ENCODE measurements at places on chromosomes 4 and X.

- DNase-seq = no peak
Observed at GRCh38 chr4:73648478-73648877, 28.2 kb upstream of the RASSF6 start.

DNA sequence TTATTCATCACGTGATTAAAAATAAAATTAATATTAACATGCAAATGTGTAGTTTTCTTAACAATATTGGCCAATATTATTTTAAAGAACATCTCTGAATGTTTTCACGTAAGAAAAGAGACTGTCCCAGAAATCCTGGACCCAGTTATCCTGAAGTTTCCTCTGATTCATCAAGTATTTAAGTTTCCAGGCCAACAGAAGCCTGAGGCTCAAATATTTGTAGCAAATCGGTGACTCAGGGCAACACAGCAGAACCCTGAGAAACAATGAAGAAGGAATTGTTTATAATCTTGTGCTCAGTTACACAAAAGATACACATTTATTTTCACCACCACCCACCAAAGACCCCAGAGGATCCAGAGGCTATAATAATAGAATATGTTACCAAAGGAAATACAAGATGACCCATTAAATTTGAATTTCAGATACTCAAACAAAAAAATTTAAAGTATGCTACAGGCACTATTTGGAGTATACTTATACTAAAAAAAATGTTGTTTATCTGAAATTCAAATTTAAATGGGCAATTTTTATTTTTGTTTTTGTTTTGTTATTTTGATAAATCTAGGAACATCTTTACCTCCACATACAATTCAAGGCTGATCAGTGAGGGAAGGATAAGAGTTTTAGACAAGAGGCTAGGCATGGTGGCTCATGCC, 33.9 kb upstream of the SLC7A11 start:
- DNase-seq = no peak

DNA sequence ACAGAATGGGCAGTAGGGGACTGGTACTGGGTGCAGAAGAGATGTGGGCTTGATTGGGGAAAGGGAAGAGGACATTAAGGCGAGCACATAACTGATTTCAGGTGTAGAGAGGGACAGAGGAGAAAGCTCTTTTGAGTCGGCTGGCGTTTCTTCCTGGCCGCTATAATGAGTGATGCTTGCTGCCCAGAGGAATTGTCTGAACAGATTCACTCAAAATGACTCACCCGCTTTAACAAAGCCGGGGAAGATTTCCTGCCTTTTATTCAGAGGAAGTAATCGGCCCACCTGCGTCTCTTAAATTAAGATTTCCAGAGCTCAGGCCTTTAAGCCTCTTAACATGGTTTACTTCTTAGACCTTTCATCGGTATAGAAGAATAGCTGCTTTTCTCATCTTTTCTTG, 102.1 kb upstream of the AP1S2 start:
- DNase-seq = no peak

DNA sequence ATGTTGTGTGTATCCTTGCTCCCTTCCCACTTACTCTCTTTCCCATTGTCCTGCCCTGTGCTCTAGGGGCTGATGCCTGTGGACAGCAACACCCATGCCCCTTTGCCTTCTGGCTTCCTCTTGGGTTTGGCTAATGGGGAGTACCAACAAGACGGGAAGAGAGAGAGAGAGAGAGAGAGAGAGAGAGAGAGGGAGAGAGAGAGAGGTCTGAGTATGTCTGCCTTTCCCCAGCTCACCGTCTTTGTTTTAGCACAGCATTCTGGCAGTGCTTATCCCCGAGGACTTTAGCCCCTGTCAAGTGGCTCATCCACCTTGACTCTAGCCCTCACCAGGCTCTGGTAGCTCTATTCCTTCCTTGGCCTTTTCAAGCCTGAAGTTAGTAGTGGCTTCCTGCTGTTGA, 128.0 kb downstream of the SLC4A4 start:
- no peak for DNase-seq

GRCh38 chr4:87278335-87278794, 44.3 kb downstream of the HSD17B13 start:
- DNase-seq = no peak

DNA sequence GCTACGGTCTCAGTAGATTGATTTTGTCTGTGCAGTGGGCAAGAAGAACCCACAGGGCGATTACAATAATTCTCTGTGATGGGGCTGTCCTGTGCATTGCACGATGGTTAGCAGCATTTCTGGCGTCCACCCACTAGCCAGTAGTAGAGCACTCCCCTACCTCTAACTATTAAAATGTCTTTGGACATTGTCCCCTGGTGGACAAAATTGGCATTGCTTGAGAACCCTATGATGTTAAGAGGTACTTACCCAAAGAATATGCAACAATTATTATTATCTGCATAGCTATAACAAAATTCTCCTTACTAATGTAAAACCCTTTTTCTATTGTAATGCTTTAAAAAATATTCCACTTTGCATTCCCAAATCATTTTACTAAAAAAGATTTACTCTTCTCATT, 109.5 kb upstream of the VCX3A start:
- no peak for DNase-seq

DNA sequence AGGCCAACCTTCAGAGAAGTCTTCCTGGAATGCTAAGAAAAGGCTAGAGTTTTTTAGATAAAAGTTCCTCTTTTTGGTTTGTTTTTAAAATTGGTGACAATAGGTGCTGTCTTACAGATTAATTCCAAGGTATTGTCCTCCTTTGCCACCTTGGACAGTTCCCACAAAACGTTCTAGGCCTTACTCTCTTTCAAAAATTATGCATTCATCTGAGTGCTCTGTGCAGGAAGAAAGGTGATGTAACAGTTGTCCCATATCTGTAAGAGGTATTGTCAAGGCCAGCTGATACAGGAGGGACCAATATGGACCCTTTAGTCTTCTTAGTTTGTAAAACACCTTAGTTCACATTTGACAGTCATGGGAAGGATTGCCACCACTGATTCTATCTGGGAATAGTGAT, 15.9 kb upstream of the CXCL5 start:
- DNase-seq = no peak

DNA sequence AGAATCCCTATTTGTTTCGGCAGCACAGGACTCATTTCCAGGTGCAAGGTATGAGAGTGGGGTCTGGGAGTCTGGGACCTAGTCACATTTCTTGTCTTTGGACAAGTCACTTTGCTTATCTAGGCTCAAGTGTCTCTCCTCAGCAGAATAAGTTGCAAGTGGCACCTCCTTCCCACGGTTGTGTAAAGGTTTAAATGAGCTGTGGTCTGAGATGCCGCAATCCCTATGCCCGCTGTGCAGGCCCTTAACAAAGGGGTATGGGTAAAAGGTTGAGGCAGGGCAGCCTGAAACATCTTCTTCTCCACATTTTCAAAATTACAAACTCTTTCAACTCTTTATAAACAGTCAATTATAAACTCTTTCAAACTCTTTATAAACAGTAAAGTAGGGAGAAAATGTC, 93.7 kb downstream of the RTL5 start:
- DNase-seq = no peak

DNA sequence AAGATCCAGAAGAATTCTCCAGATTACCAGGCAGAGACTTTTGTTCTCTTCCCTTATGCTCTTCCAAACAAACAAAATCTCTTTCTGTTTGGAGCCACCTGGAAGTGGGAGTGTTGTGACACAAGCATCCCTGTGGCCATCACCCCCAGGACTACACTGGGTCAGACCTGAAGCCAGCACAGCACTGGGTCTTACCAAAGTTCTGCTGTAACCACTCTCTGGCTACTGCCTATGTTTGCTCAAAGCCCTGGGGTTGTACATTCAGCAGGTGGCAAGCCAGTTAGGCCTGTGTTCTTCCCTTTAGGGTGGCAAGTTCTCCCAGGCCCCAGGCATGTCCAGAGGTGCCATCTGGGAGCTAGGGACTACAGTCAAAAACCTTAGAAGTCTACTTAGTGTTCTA, 43.7 kb upstream of the MAOA start:
- no peak for DNase-seq

Measured in activated T-helper 1 cell treated with Interleukin-2 at 50 U/mL for 16 hours (primary cell).